ENCODE measurements at places on chromosomes 3 and 15.

DNA sequence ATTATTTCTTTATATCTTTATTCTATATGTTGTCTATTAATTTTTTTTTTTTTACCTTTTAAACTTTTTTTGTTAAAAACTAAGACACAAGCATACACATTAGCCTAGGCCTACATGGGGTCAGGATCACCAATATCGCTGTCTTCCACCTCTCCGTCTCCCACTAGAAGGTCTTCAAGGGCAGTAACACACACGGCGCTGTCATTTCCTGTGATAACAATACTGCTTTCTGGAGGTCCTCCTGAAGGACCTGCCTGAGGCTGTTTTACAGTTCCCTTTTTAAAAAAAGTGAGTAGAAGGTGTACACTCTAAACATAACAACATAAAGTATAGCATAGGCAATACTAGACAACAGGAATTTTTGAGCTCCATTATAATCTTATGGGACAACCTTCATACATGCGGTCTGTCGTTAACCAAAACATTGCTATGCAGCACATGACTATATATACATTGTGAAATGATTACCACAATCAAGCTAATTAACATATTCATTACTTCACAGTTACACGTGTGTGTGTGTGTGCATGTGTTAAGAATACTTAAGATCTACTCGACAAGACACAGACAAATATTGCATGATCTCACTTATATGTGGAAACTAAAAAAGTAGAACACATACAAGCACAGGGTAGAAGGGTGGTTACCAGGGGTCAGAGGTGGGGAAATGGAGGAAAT lies 20.8 kb downstream of the RAB6B start:
- no peak for DNase-seq

- no peak for DNase-seq
These were observed 17.4 kb downstream of the GPR160 start for GRCh38 chr3:170055209-170055608.

DNA sequence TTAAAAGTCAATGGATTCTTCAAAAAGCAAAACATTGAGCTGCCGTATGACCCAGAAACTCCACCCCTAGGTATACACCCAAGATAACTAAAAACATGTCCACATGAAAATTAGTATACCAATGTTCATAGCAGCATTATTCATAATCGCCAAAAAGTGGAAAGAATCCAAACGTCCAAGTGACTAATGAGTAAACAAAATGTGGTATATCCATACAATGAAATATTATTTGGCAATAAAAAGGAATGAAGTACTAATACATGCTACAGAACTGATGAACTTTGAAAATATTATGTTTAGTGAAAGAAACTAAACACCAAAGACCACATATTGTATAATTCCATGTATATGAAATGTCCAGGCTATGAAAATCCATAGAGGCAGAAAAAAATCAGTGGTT lies 77.9 kb downstream of the THBS1 start:
- DNase-seq, result no peak

DNA sequence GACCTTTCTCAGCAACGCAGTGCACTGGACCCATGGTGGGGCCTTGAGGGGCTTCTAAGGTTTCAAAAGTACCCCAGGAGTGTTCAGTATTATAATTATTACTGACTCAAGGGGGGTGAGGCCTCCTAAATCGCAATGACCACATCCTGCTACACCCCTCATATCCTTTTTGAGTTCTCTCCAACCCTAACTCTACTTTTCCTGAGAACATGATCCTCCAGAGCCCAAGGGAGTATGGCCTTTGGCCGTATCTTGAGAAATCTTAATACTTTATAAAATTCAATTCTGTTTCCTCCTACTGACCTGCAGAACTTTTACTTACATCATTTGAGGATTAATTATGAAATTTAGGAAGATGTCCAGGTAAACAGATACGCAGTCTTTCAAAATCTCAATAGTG lies 30.4 kb upstream of the RARRES1 start:
- DNase-seq, result no peak

GRCh38 chr3:11784971-11785377 lies 61.7 kb downstream of the TAMM41 start:
- peak; percentile 84 for DNase-seq

DNA sequence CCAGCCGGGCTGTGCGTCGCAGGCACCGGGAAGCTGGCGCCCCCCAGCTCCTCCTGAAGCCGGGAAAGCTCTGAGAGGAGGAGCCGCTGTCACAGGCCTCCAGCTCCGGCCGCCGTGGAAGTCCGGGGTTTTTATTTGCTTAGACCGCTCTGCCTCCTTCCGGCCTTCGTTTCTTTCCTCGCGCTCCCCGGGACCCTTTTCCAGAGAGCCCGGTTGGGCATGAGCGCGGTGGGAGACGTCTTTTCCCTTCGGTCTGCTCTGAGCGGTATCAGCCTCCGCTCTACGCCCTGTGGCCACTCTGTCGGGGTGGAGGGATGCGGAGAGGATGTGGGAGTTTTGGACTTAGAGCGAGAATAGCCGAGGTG lies 559 bp downstream of the SENP5 start:
- DNase-seq, result peak; percentile 77

- peak; percentile 44 for DNase-seq
These were observed 53.0 kb downstream of the STARD5 start for GRCh38 chr15:81270781-81271491.

DNA sequence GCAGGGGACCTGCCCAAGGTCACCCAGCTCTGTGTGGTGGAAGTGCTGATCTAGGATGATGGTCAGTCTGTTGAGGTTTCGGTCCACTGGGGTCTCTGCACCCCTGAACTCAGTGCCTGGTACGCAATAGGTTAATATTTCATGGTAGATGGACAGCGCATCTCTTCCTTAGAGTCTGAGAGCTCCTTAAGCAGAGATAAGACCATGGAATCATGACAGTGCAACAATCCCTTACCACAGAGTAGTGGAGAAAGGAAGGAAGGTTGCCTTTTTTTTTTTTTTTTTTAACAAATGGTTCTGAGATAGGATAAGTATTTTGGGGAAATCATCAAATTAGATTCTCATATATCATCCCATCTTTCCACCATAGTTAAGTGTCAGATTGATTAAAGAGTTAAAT lies 79.8 kb upstream of the SLC6A1 start:
- DNase-seq, result no peak

DNA sequence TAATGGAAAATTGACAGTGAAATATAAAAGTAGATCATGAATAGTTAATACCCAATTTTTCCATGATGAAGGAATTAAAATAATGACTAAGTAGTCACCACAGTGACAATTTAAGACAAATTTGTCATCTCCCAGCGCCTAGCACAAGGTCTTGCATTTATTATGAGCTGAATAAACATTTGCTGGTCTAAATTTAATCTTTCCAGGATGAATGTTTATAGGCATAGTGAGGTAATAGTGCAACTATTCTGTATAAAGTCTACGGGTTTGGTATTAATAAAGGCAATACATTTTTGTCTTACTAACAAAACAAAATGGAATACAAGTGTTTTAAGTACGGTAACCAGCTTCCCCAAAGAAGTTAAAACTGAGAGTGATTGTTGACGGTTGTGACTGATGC lies 209.3 kb downstream of the CD47 start:
- DNase-seq, result no peak

Data from activated CD4-positive, alpha-beta T cell treated with anti-CD3 and anti-CD28 coated beads, Interleukin-2, amount 10 ng/mL, durations not matched to agents 24 days and 14 days (primary cell).